ENCODE measurements at places on chromosomes 1 and 21.

GRCh38 chr1:89356658-89357400 lies 7.0 kb upstream of the GBP6 start:
- peak; percentile 37 for DNase-seq

GRCh38 chr1:233252441-233252840 lies 43.1 kb downstream of the PCNX2 start:
- no peak for DNase-seq

DNA sequence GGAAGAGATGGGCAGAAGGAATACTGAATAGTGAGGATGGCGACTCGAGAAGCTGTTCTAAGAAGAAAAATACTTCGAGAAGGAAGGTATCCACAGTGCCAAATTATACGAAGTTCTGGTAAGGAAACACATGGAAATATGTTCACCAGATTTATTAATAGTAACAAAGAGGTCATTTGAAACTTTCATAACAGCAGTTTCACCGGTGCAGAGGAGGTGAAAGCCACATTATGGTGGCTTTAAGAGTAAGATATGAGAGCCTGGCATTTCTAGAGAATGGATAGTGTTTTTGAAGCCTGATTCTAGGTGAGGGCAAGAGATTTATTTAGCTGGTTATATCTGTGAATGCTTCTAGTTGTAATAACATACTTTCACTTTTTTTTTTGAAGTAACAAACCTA lies 56.2 kb downstream of the DPYD start:
- DNase-seq = no peak

- DNase-seq = no peak
These were observed 10.1 kb downstream of the C1orf174 start for GRCh38 chr1:3889936-3890335.

DNA sequence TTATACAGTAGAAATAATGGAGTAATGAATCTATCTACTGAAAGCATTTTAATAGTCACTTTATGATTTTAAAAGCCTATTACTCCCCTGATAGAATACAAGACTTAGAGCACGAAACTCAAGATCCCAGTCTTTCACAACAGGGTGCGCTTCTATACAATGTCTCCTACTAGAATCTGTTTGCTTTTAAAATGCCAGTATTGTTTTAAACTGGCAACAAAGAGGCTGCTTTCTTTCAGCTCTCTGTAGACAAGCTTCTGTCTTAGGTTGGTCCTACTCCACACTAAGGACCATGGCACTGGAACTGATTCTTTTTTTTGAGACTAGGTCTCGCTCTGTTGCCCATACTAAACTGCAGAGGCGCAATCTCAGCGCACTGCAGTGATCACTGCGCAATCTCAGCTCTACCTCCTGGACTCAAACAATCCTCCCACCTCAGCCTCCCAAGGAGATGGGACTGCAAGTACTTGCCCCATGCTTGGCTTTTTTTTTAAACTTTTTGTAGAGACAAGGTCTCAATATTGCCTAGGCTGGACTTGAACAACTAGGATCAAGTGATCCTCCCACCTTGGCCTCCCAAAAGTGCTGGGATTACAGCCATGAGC lies 4.8 kb downstream of the DCAF8 start:
- no peak for DNase-seq

GRCh38 chr21:44919913-44920693 lies 596 bp downstream of the ITGB2 start:
- no peak for DNase-seq

GRCh38 chr1:7050751-7051665 lies 265.8 kb downstream of the CAMTA1 start:
- DNase-seq = no peak

GRCh38 chr1:40607921-40608320 lies 57.6 kb downstream of the RIMS3 start:
- DNase-seq = no peak

- DNase-seq = no peak
These were observed 5.0 kb downstream of the WNT3A start for GRCh38 chr1:228011721-228012311.

DNA sequence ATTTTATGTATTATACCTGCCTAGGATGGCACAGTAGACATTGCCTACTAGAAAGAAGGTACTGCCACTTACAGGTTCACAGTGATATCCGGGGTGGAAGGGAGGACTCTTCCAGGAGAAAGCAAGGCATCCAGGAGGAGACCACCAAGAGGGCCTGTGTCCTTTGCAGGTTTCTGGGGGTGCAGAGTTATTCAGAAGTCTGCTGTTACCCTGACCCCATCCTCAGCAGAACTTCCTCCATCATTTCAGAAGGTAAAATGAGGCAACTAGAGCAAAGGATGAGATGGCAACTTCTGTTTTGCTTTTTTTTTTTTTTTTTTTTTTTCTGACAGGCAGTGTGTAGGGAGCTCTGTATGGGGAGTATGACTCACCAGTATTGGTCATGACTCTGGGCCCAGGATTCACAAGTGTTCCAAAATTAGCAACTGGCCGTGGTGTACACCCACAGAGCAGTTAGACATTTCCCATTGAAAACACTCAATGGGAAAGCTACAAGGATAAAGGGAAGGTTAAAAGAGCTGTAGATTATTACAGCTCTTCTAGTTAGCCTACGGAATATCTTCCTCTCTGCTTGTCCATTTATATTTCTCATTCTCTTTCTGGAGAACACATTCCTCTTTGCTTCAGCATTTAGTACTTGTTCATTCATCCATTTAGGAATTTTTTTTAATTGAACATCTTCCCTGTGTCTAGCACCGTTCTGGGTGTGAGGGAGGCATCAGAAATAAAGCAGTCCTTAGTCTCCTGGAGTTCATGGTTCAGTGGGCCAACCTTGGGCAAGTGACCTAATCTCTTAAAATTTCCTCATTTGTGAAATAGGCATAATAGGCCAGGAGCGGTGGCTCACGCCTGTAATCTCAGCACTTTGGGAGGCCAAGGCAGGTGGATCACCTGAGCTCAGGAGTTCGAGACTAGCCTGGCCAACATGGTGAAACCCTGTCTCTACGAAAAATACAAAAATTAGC lies 50.5 kb upstream of the PPP2R5A start:
- DNase-seq = no peak

GRCh38 chr1:55542901-55543504 lies 327.8 kb upstream of the USP24 start:
- DNase-seq = no peak

DNA sequence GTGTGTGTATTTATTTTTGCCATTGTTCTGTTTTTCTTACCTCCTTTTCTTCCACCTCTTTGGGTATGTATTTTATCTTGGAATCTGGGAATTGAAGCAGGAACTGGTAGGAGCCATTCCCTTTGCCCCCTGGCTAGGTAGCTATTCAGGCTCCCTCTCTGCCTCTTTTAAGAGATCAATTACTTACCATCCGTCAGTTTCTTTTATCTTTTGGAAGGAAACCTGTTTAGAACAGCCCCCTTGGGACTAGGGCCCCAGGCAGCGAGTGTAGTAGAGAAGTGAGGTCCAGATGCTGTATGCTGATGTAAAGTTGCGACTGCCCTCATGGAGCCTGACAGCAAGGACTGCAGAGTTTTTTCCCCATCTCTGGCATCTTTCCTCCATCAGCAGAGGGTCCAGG lies 41.6 kb downstream of the KIRREL1 start:
- no peak for DNase-seq

DNA sequence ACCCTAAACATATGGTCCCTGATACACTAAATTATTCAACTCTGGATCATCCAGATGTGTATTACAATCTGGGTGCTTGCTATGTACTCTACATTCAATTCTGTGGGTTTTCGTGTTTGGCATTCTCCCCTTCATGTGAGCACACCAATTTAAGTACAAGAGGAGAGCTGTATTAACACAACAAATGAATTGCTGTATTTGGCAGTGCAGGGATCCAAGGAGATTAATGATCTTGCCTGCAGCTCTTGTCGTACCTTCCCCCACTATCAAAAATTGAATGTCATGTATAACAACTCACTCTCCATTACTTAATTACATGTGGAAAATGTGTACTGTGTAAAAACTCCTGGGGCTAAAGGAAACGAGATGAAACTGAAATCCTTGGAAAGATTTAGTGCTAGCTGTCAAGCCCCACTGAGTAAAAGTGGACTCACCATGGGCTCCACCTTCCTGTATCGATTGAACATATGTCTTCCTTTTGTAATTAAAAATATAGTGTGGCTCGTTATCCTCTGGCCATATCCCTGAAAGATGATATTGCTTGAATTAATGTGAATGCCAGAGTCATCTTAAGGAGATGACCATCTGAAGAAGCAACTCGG lies 172.2 kb upstream of the L1TD1 start:
- DNase-seq = peak; percentile 12

GRCh38 chr1:37731312-37732019 lies 33.5 kb downstream of the EPHA10 start:
- DNase-seq = no peak

GRCh38 chr1:103937763-103938357 lies 188.2 kb downstream of the AMY1C start:
- no peak for DNase-seq

GRCh38 chr21:32604464-32604863 lies 7.7 kb downstream of the CFAP298 start:
- DNase-seq = peak; percentile 87

DNA sequence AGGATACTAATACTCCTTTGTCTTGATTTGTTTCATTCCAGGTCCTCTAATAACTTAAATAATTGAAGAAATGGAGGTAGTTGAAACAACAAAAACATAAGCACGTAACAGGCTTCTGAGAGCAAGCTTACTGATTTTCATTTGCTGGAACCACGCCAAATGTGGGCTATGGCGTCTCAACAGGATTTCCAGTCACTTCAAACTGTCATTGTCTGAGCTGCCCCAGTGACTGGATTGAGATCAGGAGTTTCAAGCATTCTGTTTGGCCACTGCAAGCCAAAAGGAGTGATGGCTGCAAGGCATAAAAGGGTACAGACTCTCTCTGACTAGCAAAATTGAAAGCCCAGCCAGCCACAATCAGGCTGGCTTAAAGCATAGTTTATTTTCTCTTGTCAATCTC lies 289.9 kb downstream of the DPYD start:
- DNase-seq = peak; percentile 26

DNA sequence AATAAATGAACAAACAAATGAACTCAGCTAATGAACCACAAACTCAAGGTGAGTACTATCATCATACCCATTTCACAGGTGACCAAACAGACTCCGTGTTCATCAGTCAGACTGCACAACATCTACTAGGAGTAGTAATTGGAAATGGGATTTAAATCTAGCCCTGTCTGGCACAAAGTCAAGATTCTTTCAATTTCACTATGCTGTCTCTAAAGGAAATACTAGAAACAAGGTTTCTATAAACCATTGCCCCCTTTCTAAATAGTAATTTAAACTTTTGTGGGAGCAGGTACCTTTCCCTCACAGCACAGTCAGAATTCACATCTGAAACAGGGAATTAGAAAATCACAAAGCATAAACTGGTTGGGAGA lies 160.3 kb downstream of the TGFBR3 start:
- DNase-seq = no peak

- DNase-seq = no peak
These were observed 46.3 kb upstream of the TNFSF18 start for GRCh38 chr1:173097001-173097400.

- DNase-seq = peak; percentile 56
These were observed 642 bp downstream of the MLLT11 start for GRCh38 chr1:151060657-151061421.

Measured in NCI-H2081 (cell line).